ENCODE measurements at places on chromosomes 1 and 21.
A peak's percentile ranks its signal among the peaks of the same experiment; 100 is the strongest.

GRCh38 chr1:229124520-229125124 lies 146.3 kb upstream of the RAB4A start:
- no peak for DNase-seq

DNA sequence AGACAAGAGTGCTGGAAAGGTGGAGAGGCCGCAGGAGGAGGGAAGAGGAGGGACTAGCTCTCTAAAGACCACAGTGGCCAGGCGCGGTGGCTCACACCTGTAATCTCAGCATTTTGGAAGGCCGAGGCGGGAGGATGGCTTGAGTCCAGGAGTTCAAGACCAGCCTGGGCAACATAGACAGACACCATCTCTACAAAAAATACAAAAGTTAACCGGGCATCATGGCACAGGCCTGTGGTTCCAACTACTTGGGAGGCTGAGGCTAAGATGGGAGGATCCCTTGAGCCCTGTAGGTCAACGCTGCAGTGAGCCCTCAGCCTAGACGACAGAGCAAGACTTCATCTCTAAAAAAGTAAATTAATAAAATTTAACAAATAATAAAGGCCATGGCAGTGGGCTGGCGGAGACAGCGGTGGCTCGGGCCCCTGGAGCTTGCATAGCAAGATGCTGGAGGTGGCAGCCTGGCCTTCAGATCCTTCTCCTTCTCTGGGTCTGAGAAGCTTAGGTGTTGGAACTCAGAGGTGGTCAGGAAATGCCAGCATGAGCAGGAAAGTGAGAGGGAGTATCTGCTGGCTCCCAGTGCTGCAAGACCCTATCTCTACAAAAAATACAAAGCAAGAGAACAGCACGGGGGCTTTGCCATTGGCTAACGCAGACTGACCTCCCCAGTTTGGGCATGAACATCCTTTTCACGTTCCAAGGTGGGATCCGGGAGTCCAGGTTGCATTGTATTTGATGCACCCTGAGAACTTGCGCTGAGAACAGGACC lies 10.7 kb downstream of the WNT3A start:
- DNase-seq = no peak

- peak; percentile 10 for DNase-seq
These were observed 745 bp downstream of the MAGI3 start for GRCh38 chr1:113390871-113391648.

DNA sequence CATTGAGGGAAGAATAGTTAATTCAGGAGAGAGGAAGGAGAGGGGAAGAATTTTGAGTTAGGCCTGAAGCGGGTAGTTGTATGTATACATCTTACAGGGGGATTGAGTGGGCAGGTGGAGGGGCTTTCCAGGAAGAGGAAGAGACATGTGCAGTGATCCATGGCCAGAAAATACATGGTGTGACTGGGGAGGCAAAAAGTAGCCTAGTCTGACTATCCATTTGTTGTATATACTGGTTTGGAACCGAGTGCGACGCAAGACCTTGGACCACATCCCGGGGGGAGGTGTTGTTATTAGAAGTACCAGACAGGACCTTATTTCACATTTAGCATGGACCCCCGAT lies 158.3 kb downstream of the SDCCAG8 start:
- DNase-seq = no peak

DNA sequence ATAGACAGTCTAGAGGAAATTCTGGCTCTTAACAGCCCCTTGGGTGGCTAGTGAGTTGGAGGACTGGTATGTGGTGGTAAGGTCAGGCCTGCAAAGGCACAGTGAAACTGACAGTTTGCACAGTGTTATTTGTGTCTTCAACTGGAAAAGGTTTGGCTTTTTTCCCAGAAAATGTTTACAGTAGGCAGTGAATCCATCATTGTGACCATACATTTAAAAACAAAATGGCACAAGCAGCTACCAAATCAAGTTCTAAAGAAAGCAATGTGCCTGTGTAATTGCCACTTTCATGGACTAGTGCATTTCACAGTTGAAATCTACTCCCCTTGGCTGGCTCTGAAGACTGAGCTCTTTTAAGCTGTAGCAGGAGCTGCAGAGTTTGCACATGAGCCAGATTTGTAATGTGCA lies 24.8 kb downstream of the ATPAF1 start:
- no peak for DNase-seq

- no peak for DNase-seq
These were observed 297.9 kb upstream of the GREM2 start for GRCh38 chr1:240909701-240910457.

DNA sequence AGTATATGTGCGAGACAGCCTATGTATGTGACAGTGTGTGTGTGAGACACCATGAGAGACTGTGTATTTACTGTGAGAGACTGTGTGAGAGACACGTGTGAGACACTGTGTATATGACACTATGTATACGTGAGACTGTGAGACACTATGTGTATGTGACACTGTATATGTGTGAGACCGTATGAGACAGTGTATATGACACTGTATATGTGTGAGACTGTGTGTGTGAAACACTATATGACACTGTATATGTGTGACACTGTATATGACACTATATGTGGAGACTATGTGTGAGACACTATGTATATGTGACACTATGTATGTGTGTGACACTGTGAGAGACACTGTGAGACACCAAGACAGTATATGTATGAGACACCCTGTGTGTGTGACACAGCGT lies 52.9 kb upstream of the KDM4A start:
- no peak for DNase-seq

- DNase-seq = no peak
These were observed 658.5 kb upstream of the ADGRL2 start for GRCh38 chr1:81142099-81142826.

GRCh38 chr1:231701306-231701705 lies 74.7 kb downstream of the DISC1 start:
- DNase-seq = no peak

DNA sequence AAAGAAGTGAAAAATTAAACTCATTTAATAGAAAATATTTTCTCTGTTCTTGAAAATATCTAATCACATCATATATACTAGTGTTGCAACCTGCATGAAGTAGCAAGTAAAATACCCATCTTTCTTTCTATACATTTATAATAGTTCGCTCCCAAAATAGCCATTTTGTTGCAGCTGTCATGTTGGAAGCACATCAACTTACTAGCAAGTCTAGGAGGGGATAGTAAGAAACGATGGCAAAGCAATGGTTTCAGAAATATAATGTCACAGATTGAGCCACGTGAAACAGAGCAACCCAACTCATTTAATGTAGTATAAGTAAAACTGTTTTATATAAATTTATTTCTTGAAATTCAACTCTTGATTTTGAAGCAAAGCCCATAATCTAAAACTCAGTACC lies 521.8 kb downstream of the LRRIQ3 start:
- no peak for DNase-seq

- DNase-seq = no peak
These were observed 62.6 kb downstream of the ZBTB18 start for GRCh38 chr1:244113532-244114320.

- DNase-seq = no peak
These were observed 120.6 kb upstream of the ARHGEF16 start for GRCh38 chr1:3333903-3334302.

- DNase-seq = no peak
These were observed 42.9 kb downstream of the CRYAA start for GRCh38 chr21:43211760-43212115.

DNA sequence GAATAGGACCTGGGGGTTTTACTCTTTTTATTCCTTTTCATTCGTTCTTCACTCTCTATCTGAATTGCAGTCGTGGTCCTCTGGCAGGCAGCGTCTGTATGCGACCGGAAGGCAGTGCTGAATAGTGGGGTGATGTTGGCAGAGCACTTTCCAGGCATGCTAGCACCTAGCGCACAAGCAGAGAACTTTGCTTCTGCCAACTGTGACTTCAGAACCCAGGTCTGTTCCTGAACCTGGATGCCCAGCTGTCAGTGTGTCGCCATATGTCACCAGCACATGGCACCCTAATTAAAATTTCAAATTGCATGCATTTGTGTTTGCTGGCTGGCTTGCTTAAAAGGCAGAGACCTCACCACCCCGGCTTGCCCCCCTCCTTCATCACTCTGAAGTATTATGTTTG lies 116.2 kb downstream of the NFIA start:
- no peak for DNase-seq

GRCh38 chr1:52856026-52856425 lies 13.5 kb downstream of the ZYG11A start:
- DNase-seq = no peak

GRCh38 chr1:113663165-113663951 lies 95.9 kb downstream of the PHTF1 start:
- DNase-seq = no peak

- no peak for DNase-seq
These were observed 597 bp upstream of the TRAF3IP3 start for GRCh38 chr1:209755256-209755655.

DNA sequence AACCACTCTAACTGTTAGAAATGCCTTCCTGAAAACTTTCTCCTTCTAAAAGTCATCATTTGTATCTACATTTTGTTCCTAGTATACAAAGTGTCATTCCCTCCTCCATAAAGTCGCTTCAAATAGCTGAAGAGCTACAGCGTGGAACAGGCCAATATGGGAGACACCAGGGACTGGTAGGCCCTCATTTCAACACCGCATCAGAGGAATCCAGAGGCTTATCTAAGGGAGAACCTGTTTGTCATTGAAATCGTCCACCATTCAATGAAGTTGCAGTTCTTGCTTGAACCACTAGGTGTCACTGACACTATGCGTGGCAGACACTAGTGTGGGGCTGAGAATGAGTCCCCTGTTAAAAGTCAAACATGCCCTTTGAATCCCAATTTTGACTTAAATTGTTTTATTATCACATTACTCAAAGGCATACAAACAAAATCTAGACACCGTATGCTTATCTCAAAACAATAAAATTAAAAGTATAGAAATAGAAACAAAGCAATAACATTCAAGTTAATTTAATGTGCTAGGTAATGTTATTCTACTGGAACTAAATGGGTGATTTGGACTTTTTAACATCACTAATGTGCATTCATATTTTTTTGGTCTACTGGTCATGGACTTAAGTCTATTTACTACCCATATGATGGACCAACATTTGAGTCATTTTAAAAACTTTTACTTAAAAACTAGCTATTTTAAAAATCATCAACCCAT lies 182.3 kb downstream of the FCRL5 start:
- no peak for DNase-seq

- no peak for DNase-seq
These were observed 40.1 kb upstream of the CXADR start for GRCh38 chr21:17472592-17473271.

GRCh38 chr1:55702064-55702463 lies 486.9 kb upstream of the USP24 start:
- DNase-seq = no peak

GRCh38 chr1:55339681-55340080 lies 124.5 kb upstream of the USP24 start:
- DNase-seq = no peak

GRCh38 chr1:192489748-192490147 lies 85.8 kb upstream of the RGS1 start:
- no peak for DNase-seq

DNA sequence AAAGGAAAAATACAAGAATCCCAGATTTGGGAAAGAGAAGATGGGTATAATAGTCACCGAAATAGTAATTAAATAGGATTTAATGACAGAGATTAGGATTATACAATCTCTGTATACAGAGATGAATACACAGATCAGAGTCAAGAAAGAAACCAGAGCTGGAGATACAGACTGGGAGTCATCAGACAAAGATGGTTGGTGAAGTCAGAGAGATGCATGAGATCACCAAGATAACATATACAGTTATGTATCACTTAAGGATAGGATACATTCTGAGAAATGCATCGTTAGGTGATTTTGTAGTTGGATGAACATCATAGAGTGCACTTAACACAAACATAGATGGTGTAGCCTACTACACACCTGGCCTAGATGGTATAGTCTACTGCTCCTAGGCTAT lies 49.8 kb downstream of the VCAM1 start:
- no peak for DNase-seq

- DNase-seq = no peak
These were observed 22.7 kb upstream of the RGS8 start for GRCh38 chr1:182707122-182707521.

DNA sequence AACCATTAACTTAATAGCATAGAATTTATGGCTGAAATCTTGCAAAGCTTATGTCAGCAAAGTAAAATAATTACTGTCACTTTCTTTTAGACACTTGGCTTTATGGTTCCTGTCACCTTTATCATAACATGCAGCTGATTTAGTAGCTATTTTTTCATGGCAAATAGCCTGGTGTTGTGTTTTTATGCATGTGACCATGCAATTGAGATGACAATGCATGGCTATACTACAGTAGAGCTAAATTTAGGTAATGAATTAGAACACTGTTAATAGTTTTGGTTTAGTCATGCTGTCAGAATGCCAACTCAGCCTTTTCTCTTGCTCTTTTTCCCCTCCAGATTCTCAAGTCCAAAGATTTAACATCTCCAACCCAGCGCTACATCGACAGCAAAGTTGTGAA lies 88.6 kb downstream of the TGFB2 start:
- DNase-seq = no peak

GRCh38 chr1:197314682-197315081 lies 46.6 kb downstream of the CRB1 start:
- DNase-seq = no peak

GRCh38 chr1:17359031-17359430 lies 13.0 kb upstream of the PADI6 start:
- no peak for DNase-seq

- no peak for DNase-seq
These were observed 21.8 kb downstream of the TENT5C start for GRCh38 chr1:117627546-117628130.

DNA sequence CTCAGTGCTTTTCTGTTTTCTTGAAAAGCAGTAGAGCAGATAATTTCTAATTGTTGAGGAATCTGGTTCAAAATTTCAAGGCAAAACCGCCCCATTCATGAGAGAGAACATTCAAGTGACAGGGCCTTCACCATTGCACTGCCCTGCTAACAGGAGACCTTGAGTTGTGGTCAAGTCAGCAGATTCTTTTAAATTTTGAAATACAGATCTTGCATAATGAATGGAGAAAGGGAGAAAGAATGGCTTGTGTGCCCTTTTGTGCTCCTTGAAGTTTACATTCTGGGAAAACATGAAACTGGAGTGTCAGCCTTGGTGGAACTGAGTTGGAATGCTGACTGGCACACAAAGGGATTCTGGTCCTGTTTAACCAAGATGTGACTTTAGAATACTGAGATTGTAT lies 164.5 kb upstream of the UBE2U start:
- DNase-seq = no peak

- DNase-seq = no peak
These were observed at the start of gene LCK for GRCh38 chr1:32250893-32251716. TSS of gene LCK (plus strand) at chr1:32251265. CDS start at chr1:32274330, 23,065 bp downstream.

- no peak for DNase-seq
These were observed 2.3 kb downstream of the VPS26C start for GRCh38 chr21:37264808-37265207.

- DNase-seq = no peak
These were observed 1.2 kb downstream of the UBR4 start for GRCh38 chr1:19208710-19209438.
